NCI-H2107 (cell line): ENCODE measurements at places on chromosomes 4 and X.

GRCh38 chrX:37349221-37350033 lies at the start of gene PRRG1:
Gene PRRG1 (plus strand): TSS chrX:37349364. CDS start chrX:37406250, 56,886 bp downstream.
- DNase-seq, result no peak

DNA sequence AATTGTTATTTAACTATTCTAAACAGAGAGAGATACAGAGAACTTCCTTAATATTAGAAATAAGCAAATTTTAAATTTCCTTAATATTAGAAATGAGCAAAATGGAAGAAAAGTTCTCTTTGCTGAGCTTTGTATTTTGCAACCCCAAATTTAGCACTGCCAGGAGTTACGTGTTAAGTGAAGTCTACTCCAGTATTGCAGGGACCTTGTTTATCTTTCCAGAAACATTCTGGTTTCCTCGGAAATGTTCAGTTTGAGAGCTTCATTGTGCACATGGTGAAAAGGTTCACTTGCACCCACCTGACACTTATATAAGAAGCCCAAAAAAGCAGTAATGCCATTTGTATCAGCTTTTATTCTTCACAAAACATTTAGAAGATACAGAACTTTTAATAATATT lies 6.2 kb upstream of the CXorf38 start:
- no peak for DNase-seq

GRCh38 chr4:180949424-180950213 lies 1293.6 kb upstream of the TENM3 start:
- no peak for DNase-seq

GRCh38 chr4:6267573-6267972 lies 2.1 kb upstream of the WFS1 start:
- DNase-seq, result no peak

GRCh38 chr4:121788896-121789295 lies 12.2 kb upstream of the EXOSC9 start:
- no peak for DNase-seq

- no peak for DNase-seq
Measured at GRCh38 chrX:110218591-110218990, 99.3 kb downstream of the AMMECR1 start.

DNA sequence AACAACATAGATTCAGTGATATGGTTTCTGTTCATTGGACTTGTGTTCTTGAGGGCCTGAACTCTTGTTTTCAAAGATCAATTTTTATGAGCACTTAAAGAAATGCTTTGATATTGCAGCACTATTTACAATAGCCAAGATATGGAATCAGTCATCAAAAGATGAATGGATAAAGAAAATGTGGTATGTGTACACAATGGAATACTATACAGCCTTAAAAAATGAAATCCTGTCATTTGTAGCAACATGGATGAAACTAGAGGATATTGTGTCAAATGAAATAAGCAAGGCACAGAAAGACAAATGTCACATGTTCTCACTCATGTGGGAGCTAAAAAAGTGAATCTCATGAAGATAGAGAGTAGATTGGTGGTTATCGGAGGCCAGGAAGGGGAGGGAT lies 21.9 kb downstream of the RNF128 start:
- no peak for DNase-seq

- no peak for DNase-seq
Measured at GRCh38 chr4:108092288-108092687, 76.4 kb downstream of the LEF1 start.

- no peak for DNase-seq
Measured at GRCh38 chr4:123593655-123594054, 197.1 kb downstream of the SPRY1 start.

GRCh38 chr4:25158817-25159216 lies 1.4 kb downstream of the SEPSECS start:
- DNase-seq, result no peak

DNA sequence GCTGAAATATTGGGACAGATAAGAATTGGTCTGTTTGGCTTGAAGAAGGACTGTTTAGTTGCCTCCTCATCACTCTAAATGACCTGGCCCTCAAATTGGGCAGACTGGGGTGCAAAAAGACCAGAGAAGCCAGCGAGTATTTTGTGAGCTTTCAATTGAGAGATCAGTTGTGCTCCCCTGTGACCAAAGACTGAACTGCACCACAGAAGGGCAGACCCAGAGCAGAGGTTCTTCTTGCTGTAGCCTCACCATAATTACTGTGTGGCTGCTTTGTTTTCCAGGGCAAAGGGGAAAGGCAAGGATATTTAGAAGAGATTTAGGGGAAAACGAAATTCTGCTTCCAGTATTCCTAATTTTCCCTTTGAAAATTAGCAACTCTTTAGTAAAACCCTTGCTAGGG lies 104.0 kb upstream of the MBNL3 start:
- DNase-seq, result peak; percentile 51

DNA sequence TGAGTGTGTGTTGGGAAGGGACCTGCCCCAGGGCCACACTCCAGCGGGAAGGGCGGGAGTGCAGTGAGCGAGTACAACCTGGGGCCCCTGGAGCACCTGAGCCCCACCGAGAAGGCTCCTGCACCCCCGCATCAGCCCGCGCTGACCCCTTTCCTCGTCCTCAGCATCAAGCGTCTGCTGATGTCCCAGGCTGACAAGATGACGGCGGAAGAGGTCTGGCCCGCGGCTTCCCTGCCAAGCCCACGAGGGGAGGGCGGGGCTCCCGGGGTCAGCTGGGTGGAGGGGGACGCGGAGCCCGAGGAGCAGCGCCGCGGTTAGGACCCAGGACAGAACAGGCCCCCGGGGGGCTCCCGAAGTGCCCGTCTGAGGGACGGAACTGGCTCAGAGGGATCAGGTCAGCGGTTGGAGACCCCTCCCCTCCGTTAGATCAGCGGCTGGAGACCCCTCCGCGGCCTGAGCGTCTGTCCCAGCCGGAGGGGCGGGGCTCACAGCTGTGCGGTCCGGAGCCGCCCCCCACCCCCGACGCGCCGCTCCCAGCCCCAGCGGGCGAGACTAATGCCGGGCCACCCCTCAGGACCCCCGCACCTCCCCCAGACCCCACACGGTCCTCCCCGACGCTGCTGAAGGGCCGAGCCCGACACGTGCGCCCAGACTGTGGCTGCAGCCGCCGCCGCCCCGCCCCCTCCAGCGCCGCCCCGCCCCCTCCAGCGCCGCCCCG lies 6.7 kb downstream of the MYL5 start:
- DNase-seq, result no peak

DNA sequence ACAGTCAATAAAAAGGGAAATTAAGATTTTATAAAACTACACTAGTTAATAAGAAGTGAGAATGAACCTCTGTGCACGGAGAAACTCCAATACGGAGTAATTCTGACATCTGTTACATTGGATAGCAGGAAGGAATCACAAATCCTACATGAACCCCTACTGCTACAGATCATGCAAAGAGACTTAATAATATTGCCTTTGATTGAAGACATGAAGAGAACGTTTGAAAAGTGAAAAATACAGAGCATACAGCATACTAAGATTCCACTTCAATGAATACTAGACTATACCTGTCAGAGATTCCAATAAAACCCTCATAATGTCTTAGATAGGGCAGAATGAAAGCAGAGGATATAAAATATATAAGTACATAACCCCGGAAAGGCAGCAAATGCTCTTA lies 360.4 kb upstream of the GALNT7 start:
- DNase-seq, result no peak

- DNase-seq, result no peak
Measured at GRCh38 chr4:2816401-2816954, 23.6 kb downstream of the SH3BP2 start.

GRCh38 chr4:112517067-112517634 lies 1.2 kb upstream of the NEUROG2 start:
- DNase-seq, result no peak

DNA sequence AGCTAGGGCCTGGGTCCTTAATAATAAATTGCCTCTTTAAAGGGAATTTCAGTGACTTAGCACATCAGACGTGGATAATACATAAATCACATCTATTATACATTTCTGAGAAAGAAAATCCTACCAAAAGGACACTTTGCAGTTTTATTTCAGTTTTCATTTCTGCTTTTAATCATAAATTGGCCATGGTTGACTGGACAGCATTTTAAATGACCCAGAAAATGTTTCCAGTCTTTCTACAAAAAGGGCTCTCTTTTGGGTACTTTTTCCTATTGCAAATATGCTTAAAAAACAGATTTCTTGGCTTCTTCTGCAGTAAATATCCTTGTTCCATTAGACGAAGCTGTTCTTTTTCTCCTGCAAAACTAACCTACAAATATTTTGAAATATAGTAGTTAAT lies 41.4 kb upstream of the LPAR4 start:
- no peak for DNase-seq

GRCh38 chrX:10083809-10084208 lies 73.0 kb upstream of the CLCN4 start:
- no peak for DNase-seq

- no peak for DNase-seq
Measured at GRCh38 chr4:115660465-115660864, 547.0 kb upstream of the NDST4 start.

DNA sequence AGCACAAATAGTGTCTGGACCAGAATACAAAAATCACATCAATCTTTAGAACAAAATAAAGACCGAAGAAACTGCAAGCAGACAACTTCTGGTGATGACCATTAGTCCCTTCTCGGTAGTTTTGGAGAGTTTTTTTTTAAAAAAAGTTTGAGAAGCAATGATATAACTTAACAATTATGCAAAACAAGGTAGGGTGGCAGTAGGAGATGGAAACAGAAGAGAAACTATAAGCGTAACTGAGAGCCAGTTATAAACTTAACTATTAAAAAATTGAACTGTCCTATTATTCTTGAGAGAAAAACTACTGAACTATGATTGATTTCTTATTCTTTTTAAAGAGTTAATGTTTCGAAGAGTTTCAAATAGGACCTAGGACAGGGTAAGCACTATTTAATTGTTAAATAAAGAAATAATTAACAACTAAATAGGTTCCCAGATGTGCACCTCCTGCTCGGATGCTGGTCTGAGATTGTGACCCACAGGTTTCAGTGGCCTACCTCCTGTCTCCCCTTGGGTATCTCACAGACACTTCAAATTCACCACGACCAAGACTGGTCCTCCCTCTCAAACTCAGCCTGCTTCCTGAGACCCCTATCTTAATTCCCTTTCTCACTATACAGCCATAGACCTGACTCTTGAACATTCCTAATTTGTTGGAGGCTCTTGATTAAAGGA lies 81.3 kb downstream of the LEF1 start:
- no peak for DNase-seq
